Breast epithelium (tissue), 4 donors: ENCODE measurements at places on chromosomes 13 and 19. TPM values are rescaled to one million over a fixed set of nuclear protein-coding genes. Genes with fewer than 3 reads are reported as not detected.

DNA sequence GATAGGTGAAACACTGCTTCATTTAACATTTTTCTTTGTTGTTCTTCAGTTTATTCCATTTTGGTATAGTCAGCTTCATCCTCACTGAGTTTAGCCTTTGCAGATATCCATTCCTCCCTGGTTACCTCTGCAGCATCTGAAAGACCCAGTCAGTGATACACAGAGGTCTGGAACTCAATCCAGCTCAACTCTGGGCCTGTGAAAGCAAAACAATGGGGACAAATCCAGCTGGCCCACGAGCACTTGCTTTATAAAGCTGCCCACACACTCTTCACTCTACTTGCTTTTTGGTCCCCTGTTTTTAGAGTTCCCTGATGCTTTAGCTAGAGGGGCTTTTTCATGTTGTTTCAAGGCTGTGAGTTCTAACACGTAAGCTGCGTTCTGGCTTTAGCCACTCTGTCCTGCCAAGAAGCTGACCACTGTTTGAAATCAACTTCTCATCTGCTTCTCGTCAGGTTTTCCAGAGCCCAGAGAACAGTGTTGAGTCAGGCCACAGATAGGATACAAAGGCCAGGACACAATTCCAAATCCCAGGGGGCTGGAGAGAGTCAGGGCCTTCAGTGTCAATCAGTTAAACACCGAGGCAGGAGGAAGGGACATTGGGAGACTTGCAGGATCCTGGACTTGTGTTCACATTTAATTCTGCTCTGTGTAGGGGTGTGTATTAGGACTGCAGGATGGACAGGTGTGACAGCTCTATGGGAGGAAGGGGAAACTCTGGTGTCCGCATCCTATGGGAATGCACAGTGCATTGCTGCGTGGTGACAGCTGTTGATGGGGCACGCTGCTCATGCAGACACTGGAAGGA is 83.5 kb upstream of the RNF113B start:
- DNase-seq: no peak

GRCh38 chr13:105177265-105177900 is 1358.1 kb downstream of the EFNB2 start:
- no peak for DNase-seq

DNA sequence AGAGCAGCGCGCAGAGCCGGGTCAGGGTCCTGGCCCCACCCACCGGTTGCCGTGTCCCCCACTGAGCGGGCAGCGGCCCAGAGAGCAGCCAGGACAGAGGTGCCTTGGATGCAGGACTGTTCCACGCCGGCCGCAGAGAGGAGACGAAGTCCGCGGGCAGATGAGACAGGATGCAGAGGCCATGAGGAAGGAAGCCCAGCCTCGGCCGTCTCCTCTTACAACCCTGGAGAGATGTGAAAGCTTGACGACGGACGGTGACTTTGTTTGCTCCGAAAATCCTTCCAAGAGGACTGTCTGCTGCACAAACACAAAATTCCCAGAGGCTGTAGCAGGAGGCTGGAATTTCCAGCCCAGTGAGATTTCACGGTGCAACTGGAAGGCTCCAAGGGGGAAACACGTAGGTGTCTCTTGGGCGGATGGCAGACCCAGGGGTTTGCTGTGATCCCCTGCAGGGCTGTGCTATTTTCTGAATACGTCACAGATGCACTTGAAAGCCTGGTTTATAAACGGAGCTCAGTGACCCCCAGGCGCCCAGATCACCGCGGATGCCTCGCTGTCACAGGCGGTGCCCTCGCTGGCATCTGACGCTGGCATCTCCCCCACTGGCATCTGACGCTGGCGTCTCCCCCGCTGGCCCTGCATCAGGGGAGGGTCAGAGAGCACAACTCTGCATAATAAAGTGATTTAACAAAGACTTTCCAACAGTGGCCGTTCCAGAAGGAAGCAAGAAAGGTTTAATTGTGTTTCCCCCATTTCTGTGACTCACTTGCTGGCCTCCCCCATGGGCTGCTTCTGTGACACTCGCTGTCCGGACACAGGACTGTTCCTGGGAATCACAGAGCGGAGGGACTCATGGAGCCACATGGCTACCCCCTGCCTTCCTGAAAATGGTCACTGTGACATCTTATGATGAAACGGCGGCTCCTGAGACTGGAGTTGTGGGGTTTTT is 62.0 kb upstream of the C13orf46 start:
- peak; percentile 69 for DNase-seq

The PSG2 gene
- total RNA-seq: not detected

The LIN7B gene
- total RNA-seq: 11.8 TPM

The PLVAP gene
- 68.8 TPM for total RNA-seq

GRCh38 chr13:110921695-110922094 is 6.8 kb upstream of the ANKRD10 start:
- DNase-seq: no peak

- DNase-seq: no peak
Measured at GRCh38 chr19:40549007-40549708, 27.5 kb upstream of the SHKBP1 start.

DNA sequence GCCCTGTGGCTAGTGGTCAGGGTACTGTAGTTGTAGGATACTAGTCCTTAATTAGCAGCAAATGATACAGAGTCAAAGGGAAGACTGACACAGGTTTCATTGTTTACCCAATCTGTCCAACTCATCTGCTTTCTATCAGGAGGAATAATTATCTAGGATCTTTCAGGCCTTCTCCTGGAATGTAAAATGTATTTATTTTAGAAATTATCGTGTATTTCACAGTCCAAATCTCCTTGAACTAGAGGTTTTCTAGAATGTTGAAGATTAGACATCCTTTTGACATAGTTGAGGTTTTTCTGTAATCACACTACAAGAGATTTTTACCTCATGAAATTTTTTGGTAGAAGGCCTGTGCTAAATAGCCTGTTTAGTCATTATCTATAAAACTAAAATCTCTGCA is 1694.8 kb upstream of the PCDH20 start:
- DNase-seq: no peak

DNA sequence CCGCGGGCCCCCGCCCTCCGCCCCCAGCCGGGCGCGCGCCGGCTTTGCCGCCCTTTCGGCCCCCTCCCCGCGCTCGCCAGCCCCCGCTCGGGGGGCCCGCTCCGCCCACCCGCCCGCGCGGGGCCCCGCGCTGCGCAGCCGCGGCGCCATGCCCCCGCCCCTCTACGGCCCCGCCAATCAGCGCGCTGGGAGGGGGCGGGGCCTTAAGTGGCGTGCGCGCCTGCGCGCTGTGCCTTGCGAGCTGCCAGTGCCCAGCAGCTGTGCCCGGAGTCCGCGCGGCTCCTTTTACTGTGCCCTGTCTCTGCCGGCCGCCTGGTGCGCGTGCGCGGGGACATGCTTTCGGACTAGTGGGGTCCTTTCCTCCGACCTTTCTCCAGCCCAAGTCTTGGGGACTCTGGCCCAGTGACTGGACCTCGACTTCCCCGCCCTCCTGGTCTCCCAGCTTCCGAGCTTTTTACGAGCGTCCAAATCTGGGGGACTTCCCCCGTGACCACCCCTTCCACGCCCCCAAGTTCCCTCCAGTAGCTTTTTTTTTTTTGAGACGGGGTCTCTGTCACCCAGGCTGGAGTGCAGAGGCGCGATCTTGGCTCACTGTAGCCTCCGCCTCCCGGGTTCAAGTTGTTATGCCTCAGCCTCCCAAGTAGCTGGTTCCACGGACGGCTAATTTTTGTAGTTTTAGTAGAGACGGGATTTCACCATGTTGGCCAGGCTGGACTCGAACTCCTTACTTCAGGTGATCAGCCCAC is at the start of gene MBD3:
TSS of gene MBD3 (minus strand) at position 111 of the 746 bp plus-strand sequence. CDS start 234 bp downstream, outside the sequence.
- DNase-seq: peak; percentile 93

DNA sequence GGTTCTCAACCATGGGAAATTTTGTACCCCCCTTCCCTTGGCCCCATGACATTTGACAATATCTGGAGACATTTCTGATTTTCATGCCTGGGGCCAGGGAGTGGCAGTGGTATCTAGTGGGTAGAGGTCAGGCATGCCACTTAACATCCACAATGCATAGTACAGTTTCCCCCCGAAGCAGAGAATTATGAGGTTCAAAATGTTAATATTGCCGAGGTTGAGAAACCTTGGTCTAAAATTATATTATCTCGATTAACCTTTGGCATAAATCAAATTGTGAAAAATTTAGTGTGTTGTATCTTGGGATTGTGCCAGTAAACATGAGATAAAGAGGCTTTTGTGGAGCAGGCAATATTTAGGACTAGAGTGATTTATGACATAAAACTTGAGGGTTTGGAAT is 147.9 kb downstream of the LMO7 start:
- DNase-seq: no peak
